ENCODE measurements at places on chromosomes 11 and 22. TPM values are rescaled to one million over a fixed set of nuclear protein-coding genes. Genes with fewer than 3 reads are reported as not detected.

The PDE2A gene
- 5.6 TPM for total RNA-seq

The MAPK1 gene
- 45.6 TPM for total RNA-seq

DNA sequence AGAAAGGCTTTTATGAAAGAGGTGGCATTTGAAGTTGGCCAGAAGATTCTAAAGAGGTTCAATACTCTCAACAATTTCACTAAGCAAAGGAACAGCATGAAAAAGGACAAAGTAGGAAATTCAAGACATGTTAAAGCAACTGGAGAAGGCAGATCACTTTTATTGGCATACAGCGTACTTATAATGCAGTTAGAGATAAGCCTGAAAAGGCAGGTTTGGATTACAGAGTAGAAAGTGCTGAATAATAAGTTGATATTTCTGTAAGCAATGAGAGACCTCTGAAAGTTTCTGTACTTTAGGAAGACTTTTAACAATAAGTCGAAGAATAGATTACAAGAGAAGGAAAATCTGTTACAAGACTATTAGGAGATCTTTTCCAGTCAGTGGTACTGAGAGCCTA is 25.1 kb downstream of the MTMR2 start:
- H3K4me3 ChIP-seq: no peak overlapping the region
- no peaks in the 10 kb centered on the region for H3K4me1 ChIP-seq
- no peak overlapping the region for H3K27ac ChIP-seq
- no peaks in the 10 kb centered on the region for H3K36me3 ChIP-seq
- H3K27me3 ChIP-seq: no peaks in the 10 kb centered on the region

DNA sequence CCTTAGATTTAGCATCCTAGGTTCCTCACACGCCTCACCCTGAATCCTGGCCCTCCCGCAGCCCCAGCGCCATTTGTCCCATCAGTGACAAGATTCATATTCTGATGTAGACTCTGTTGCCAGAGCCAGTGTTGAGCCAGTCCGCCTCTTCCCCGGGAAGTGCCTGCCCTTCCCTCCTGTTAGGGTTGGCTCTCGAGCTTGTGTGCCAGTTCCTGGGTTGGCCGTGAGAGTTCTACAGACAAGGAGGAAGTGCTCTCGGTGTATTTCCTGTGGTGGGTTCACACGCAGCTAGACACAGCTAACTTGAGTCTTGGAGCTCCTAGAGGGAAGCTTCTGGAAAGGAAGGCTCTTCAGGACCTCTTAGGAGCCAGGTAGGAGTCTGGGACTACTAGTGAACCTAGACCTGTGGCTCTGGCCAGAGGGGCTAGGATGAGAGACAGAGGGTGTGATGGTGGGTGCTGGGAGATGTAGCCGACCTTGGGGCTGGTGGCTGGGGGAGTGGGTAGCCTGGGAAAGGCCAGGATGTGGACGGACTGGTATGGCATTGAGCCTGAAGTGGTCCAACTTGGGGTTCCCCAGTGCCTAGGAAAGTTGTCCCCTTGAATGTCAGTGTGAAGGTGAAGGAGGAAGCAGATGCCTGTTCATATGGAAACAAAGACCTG is at the start of gene IL18BP:
TSS of gene IL18BP (plus strand) at position 261 of the 662 bp plus-strand sequence. CDS start 1,076 bp downstream, outside the sequence.
- H3K27me3 ChIP-seq: no peaks in the 10 kb centered on the region
- peaks cover 28% of the 10 kb centered on the region for H3K4me1 ChIP-seq
- peak within 1 kb of the TSS; percentile 56 for H3K27ac ChIP-seq
- peaks cover 67% of the 10 kb centered on the region for H3K36me3 ChIP-seq
- no peak for DNase-seq

- no peak within 1 kb of the TSS for H3K27ac ChIP-seq
- no peaks in the 10 kb centered on the region for H3K27me3 ChIP-seq
- no peak within 1 kb of the TSS for H3K4me3 ChIP-seq
- DNase-seq: no peak
- H3K4me1 ChIP-seq: no peaks in the 10 kb centered on the region
Observed at GRCh38 chr11:65879617-65880016, at the start of gene CTSW. Gene CTSW, plus strand, starts transcription at chr11:65879837. Its CDS starts 18 bp downstream, at chr11:65879855.

All from esophagus squamous epithelium (tissue), 5 donors.